Effector memory CD4-positive, alpha-beta T cell (primary cell): ENCODE measurements at places on chromosomes 3 and 15.

GRCh38 chr15:73118055-73118454, 65.8 kb downstream of the NEO1 start:
- DNase-seq, result no peak

GRCh38 chr3:183731611-183732010, 34.0 kb downstream of the YEATS2 start:
- DNase-seq, result no peak

- DNase-seq, result no peak
These were observed 347.5 kb upstream of the TMCO5A start for GRCh38 chr15:37586976-37587375.

DNA sequence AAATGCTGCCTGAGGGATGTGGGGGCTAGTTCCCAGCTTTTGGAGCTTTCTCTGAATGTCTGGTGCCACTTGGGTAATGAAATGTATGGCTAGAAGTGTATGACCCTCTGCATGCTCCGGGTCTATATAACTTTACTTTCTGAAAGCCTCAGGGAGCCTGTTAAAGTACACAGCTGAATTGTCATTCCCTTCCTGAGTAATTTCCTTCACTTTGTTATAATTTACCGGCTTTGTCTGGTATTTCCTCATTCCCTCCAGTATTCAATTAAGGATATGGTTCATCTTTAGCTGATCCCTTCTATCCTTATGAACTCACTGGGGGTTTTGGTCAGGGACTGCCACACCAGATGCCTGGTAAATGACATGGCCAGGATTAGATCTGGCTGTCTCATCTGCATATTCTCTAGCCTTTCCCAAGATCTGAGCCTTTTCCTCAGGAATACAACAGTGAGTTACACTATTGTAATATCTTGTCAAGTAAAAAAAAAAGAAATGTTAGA, 620.3 kb downstream of the ZPLD1 start:
- DNase-seq, result no peak

- no peak for DNase-seq
These were observed 59.2 kb upstream of the IL12A start for GRCh38 chr3:159929171-159930141.

GRCh38 chr3:116423374-116423773, 21.9 kb downstream of the LSAMP start:
- no peak for DNase-seq

DNA sequence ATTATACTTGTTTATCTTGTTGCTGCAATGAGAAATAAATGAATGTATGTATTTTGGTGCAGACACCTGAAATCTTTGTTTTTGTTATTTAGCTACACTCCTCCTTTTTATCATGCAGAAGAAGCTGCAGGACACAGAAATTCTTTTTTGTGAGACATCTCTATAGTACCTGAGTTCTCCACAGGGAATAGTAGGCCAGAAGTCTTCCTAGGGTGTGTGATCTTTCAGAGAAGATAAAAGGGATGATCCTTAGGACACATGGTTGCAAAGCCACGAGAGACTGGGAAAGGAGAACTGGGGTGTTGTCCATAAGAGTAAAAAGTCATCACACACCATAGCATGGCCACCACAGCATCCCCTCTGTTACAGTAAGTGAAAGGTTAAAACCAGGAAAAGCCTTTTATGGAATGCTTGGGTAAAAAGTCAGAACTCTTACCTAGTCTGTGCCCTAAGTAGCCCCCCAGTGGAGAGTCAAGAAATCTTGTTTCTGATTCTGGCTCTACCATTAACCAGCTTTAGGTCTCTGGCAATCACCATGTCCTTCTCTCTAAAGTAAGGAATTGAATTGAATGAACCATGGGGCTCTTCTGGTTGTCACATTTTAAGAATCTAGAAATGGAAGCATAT, 31.9 kb upstream of the ADGRG7 start:
- no peak for DNase-seq

GRCh38 chr3:116716490-116716889, 6.9 kb downstream of the TUSC7 start:
- no peak for DNase-seq

DNA sequence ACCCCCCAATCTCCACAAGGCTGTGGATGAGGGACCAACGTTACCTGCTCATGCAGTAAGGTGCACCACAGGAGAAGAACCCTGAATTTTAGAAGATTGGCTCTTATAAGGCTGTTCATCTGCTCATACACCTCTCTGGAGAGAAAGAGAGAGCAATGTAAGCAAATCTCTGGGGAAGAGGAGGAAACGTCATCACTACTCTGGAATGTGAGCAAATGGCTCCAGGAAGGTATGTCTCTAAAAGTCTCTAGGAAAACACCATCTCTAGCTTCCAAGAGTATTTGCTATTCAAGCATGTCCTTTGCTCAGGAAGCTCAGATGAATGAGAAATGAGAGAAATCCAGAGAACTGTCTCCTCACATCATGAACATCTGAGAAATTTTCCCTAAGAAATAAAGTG, 235.4 kb downstream of the TBL1XR1 start:
- no peak for DNase-seq

GRCh38 chr3:124032311-124032880, 40.5 kb upstream of the ROPN1 start:
- no peak for DNase-seq

- DNase-seq, result no peak
These were observed 290.4 kb downstream of the FAM43A start for GRCh38 chr3:194976049-194976451.

- DNase-seq, result no peak
These were observed 72.2 kb downstream of the KLHL25 start for GRCh38 chr15:85722374-85723152.

GRCh38 chr3:55183201-55183600, 255.3 kb upstream of the LRTM1 start:
- no peak for DNase-seq

GRCh38 chr3:33592999-33593398, 125.1 kb downstream of the CLASP2 start:
- DNase-seq, result no peak
